Adipocyte (in vitro differentiated cells): ENCODE measurements at places on chromosomes 1 and 21.

- DNase-seq, result no peak
These were observed 85.0 kb upstream of the AK4 start for GRCh38 chr1:65063025-65063424.

DNA sequence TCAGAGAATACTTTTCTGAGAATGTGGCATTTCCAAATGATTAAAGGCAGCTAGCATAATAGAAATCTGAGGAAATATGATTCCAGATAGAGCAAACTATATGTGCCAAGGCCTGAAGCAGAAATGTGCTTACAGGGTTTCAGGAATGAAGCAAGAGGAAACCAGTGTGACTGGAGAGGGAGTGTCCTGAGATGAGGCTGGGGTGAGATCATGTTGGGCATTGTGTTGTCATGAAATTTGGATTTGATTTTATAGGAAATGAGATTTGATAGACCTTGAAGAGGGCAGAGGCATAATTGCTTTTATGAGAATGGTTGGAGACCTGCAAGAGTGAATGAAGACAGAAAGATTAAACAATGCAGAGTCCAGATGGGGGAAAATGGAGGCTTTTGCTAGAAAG, 338.1 kb upstream of the SNX7 start:
- peak; percentile 92 for DNase-seq

- peak; percentile 25 for DNase-seq
These were observed 629 bp downstream of the CTNNBIP1 start for GRCh38 chr1:9909234-9910046.

GRCh38 chr1:245154429-245155271, at the start of gene KIF26B:
TSS of gene KIF26B (plus strand) at chr1:245154985. CDS start at chr1:245155425, 440 bp downstream.
- DNase-seq, result peak; percentile 82

- no peak for DNase-seq
These were observed 12.3 kb upstream of the IFI44L start for GRCh38 chr1:78607944-78608343.

GRCh38 chr1:67479146-67479891, 49.1 kb upstream of the SERBP1 start:
- DNase-seq, result no peak

DNA sequence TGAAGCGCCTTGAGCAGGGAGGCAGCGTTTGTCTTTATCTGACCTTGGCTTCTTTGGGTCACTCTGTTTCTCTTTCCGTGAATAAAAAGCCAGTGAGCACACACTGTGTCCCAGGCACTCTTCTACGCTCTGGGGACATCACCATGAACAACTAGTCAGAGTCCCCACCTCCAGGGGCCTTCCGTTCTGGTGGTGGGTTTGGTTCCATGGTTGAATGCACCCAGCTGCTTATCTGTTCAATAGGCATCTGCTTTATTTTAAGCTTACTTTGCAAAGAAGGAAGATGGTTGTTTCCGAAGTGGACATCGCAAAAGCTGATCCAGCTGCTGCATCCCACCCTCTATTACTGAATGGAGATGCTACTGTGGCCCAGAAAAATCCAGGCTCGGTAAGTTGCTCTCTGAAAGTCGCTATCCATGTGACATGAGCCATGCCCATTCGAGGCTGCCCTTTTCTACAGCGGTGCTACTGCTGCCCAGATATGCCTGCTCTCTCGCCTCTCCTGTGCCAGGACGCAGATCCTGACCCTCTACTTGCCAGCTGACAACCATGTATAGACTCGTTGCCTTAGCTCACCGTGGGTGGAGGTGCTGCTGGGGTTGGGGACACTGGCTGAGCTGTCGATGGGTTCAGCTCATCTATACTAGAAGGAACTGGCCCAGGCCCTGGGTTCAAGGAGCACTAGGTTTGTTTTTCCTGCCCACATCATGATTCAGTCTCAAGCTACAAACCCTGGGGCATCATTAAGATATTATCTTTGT, 5.9 kb downstream of the MX1 start:
- no peak for DNase-seq

DNA sequence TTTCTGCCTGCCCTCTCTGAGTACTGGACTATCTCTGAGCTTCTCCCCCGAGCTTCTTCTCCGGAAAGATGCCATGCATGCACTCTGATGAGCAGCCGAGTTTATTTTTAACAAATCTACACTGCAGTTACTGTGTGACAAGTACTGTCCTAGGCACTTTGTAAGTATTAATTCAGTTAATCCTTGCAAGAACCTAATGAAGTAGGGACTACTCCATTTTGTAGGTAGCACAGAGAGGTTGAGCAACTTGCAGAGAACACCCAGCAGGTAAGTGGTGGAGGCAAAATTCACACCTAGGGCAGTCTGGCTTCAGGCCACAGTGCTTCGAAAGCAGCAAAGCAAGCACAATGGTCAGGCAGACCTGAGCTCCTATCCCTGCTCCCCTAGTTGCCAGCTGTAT, 3.8 kb upstream of the TAL1 start:
- no peak for DNase-seq

GRCh38 chr1:9825093-9826074, 1.6 kb upstream of the CLSTN1 start:
- DNase-seq, result peak; percentile 65

GRCh38 chr1:35863881-35864625, 19.0 kb upstream of the AGO1 start:
- DNase-seq, result no peak
